ENCODE measurements at places on chromosomes 5 and 9.

GRCh38 chr9:2234371-2234893 is 219.3 kb downstream of the SMARCA2 start:
- H3K27me3 ChIP-seq = peaks cover 5% of the 10 kb centered on the region
- no peaks in the 10 kb centered on the region for H3K36me3 ChIP-seq
- H3K27ac ChIP-seq = no peak overlapping the region
- no peak for DNase-seq
- H3K4me3 ChIP-seq = no peak overlapping the region

- no peaks in the 10 kb centered on the region for H3K36me3 ChIP-seq
- no peaks in the 10 kb centered on the region for H3K27me3 ChIP-seq
- no peaks in the 10 kb centered on the region for H3K4me1 ChIP-seq
- H3K4me3 ChIP-seq = no peak overlapping the region
- DNase-seq = no peak
Measured at GRCh38 chr9:103225702-103226646, 230.8 kb downstream of the CYLC2 start.

GRCh38 chr9:133975511-133975910 is 16.6 kb downstream of the VAV2 start:
- no peak for DNase-seq
- peaks cover 6% of the 10 kb centered on the region for H3K4me1 ChIP-seq
- H3K27ac ChIP-seq = no peak overlapping the region
- no peaks in the 10 kb centered on the region for H3K36me3 ChIP-seq
- H3K27me3 ChIP-seq = no peaks in the 10 kb centered on the region

- H3K27me3 ChIP-seq = no peaks in the 10 kb centered on the region
- no peaks in the 10 kb centered on the region for H3K36me3 ChIP-seq
- H3K4me1 ChIP-seq = no peaks in the 10 kb centered on the region
- H3K27ac ChIP-seq = no peak overlapping the region
- no peak for DNase-seq
Measured at GRCh38 chr9:114224247-114224610, 68.9 kb downstream of the COL27A1 start.

DNA sequence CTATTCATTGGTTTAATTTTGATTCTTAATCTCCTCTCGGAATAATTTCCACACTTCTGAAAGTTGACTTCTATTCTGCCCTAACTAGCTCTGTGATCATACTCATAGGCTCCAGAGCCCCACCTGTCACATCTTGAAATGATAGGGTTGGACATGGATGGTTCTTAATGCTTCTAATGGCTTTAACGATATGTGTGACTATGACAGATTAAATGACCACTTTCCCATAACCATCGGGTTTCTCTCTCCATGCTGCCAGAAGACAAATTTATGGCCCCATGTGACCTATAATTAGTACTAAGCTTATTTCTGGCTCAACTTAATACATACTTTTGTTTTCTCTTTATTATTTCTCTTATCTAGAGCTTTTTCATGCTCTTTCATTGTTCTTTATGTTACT is 251.1 kb upstream of the TUT7 start:
- H3K4me1 ChIP-seq = no peaks in the 10 kb centered on the region
- no peaks in the 10 kb centered on the region for H3K36me3 ChIP-seq
- H3K27me3 ChIP-seq = peaks cover 8% of the 10 kb centered on the region

- no peaks in the 10 kb centered on the region for H3K4me1 ChIP-seq
- H3K27me3 ChIP-seq = peaks cover 6% of the 10 kb centered on the region
- no peaks in the 10 kb centered on the region for H3K36me3 ChIP-seq
- no peak overlapping the region for H3K4me3 ChIP-seq
- H3K27ac ChIP-seq = no peak overlapping the region
- no peak for DNase-seq
Measured at GRCh38 chr5:127428748-127429147, 88.7 kb upstream of the PRRC1 start.

- H3K27ac ChIP-seq = no peak overlapping the region
- no peak overlapping the region for H3K4me3 ChIP-seq
- no peak for DNase-seq
- H3K36me3 ChIP-seq = peaks cover 61% of the 10 kb centered on the region
- H3K4me1 ChIP-seq = no peaks in the 10 kb centered on the region
- H3K27me3 ChIP-seq = no peaks in the 10 kb centered on the region
Measured at GRCh38 chr5:154916874-154917273, 21.1 kb downstream of the GEMIN5 start.

DNA sequence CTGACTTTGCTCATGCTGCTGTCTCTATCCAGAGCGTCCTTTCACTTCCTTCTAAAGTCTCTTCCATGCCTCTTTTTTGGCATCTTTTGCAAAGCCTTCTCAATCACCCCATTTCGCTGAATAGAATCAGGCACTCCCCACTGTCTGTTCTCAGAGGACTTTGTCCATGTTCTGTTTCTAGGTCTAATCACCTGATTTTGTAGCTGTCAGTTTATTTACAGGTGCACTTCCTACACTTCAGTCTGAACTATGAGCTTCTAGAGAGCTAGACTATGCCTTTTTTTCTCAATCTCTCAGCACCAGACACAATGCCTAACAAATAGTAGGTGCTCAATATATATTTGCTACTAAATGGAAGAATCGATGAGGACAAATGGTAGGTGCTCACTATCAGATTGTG is 29.9 kb downstream of the TLR4 start:
- no peak overlapping the region for H3K27ac ChIP-seq
- no peaks in the 10 kb centered on the region for H3K36me3 ChIP-seq
- DNase-seq = no peak
- no peak overlapping the region for H3K4me3 ChIP-seq
- no peaks in the 10 kb centered on the region for H3K4me1 ChIP-seq

DNA sequence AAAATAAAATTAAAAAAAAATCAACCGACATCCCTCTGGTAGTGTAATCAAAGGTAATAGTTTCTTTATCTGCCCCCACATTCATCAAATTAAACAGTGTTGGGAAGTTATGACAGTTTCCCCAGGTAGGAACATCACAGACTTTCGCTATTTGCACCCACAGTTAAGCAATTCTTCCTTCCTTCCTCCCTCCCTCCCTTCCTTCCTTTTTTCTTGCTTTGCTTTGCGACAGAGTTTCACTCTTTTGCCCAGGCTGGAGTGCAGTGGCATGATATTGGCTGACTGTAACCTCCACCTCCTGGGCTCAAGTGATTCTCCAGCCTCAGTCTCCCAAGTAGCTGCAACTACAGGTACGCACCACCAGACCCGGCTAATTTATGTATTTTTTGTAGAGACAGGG is 10.8 kb upstream of the BICD2 start:
- peaks cover 3% of the 10 kb centered on the region for H3K27me3 ChIP-seq
- no peak for DNase-seq
- H3K4me1 ChIP-seq = peaks cover 4% of the 10 kb centered on the region
- no peak overlapping the region for H3K27ac ChIP-seq
- H3K36me3 ChIP-seq = no peaks in the 10 kb centered on the region
- H3K4me3 ChIP-seq = no peak overlapping the region
